ENCODE measurements at places on chromosomes 13 and 19. TPM values are rescaled to one million over a fixed set of nuclear protein-coding genes. Genes with fewer than 3 reads are reported as not detected.

DNA sequence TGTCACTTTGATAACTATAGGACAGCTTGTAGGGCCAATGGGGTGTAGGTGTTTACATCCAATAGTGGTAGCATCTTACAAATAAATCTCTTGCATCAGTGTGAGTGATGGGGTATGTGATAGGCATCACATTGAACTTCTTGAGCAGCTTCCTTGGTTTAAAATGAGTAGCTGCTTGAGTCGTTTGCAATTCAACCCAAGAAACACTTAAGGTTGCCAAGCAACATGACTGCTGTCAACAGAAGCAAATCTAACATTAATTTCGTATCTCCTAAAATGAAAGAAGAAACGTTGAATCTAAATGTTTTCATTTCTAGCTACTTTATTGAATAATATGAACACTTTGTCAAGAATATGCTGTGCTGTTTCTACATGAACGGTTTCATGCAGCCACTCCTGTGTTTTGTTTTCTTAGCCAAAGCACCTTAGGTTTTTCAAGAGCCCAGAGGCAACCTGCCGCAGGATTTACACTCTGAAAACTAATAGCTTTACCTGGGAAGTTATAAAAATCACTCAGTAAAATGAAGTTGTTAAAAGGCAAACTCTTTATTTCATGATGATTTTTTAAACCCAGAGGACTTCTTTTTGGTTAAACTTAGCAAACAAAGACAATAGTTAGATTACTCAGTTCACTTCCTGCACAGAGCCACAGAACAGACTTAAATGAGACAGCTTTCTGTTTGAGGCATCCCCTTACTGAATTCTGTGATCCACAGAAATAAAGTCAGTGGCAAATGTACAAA lies 305.2 kb downstream of the MTUS2 start:
- no peak for DNase-seq

DNA sequence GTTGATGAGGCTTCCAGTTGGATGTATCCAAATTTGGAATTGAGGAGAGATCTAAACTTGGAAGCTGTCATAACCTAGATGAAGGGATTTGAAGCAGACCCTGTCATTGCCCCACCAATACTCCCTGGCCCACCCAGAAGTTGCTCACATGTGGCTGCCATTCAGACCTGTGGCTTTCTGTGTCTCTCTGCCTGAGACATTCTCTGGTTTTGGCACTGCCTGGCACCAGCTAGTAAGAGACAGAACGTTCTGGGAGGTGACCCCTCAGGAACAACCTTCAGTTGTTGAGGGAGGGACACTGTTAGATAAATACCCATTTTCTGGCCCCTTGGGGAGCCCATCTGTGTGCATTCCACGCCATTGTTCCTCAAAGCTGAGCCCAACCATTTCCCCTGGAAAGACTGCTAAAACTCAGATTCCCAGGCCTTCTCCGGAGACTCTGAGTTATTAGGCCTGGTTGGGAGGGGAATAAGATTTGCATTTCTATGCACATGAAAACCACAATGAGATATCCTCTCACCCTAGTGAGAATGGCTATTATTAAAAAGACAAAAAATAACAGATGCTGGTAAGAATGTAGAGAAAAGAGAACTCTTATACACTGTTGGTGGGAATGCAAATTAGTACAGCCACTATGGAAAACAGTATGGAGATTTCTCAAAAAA lies 290.4 kb downstream of the TSHZ3 start:
- no peak for DNase-seq

DNA sequence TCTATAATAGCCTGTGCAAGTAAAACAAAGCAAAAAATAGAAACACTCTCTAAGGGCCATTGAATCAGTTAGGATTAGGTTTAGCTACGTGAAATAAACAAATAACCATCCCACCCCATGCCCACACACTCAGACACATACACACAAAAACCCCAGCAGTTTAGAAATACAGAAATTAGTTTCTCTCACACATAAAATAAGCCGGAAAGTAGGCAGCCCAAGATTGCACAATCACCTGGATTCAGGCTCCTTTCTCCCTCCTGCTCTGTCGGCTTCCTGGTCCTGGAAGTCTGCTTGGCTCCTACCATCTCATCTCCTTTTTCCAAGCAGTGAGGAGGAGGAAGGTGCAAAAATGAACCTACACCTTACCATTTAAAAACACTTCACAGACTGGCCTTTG lies 22.6 kb upstream of the USP12 start:
- no peak for DNase-seq

- DNase-seq: no peak
Measured at GRCh38 chr13:35767256-35767976, 290.9 kb upstream of the MAB21L1 start.

FGF22 gene
- total RNA-seq: not detected
